ENCODE measurements at places on chromosomes 11 and 22. TPM values are rescaled to one million over a fixed set of nuclear protein-coding genes. Genes with fewer than 3 reads are reported as not detected.

- DNase-seq = no peak
These were observed 43.8 kb upstream of the LYVE1 start for GRCh38 chr11:10611979-10612862.

DNA sequence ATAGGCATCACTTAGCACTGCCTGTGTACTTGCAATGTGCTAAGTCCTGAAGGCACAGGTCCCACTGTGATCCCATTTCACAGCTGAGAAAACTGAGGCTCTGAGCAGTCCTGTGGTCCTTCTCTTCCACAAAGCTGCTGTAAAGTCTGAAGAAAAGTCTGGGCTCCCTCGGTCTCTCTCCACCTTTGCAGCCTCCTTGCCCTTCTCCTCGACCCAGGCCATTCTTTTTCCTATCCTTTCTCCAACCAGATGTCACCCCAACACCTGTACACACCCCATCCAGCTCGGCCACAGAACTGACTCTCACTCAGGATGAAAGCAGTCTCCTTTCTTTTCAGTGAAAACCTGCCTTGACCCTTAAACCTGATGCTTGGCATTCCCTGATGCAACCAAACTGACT lies 42.6 kb upstream of the SYT13 start:
- DNase-seq = no peak

DNA sequence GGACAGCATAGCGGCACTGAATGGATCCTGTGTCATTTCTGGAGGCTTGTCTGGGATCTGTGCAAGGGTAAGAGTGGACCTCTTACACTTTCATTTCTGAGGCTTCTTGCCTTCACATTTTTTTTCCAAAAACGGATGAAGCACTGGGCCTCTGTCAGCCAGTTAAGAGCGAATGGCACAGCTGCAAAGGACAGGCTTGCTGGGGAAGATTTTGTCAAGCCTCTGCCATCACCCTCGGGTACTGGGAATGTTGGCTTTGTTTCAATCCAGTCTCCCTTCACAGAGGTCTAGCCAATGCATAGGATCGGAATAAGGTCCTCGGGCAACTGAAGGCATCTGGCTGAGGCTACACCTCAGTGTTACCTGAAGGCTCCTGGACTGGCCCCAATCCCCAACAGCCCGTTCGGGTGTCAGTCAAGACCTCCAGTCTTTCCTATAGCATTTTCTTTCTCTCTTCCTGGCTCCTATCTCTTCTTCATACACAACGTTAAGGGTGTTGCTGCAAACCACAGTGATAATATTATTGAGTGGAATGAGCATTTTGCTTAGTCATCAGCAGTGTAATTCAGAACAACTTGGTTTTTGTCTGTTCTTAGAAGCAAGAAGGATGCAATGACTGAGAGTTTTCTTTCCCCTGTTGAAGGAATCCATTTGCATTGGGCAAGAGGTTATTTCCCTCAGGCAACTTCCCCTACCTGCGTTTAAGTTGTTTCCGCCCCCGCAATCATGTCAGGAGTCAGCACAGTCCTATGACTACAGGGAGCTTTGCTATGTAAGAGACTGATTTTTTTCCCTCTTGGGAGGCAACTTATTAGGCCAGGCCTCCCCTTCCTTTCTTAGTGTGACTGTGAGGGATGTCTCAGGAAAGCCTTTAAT lies 22.8 kb downstream of the NPAT start:
- DNase-seq = no peak

DNA sequence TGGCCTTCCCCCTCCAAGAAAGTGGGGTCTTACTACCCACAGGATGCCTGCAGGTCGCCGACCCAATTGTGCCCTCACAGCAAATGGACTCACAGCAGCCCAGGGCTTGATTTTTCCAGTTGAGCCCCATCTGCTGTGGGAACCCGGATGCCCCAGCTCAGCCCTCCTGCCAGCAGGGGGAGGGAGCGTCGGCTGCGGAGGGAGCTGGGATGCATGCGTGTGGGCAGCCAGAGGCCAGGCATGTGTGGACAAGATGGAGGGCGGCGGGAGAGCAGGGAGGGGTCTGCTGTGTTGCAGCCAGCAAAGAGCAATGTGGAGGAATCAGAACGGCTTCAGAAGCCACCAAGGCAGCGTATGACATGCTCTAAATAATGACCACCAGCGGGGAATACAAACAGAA lies 41.0 kb upstream of the EIF3D start:
- no peak for DNase-seq

The KLHDC7B gene
- polyA plus RNA-seq = 3.5 TPM

DNA sequence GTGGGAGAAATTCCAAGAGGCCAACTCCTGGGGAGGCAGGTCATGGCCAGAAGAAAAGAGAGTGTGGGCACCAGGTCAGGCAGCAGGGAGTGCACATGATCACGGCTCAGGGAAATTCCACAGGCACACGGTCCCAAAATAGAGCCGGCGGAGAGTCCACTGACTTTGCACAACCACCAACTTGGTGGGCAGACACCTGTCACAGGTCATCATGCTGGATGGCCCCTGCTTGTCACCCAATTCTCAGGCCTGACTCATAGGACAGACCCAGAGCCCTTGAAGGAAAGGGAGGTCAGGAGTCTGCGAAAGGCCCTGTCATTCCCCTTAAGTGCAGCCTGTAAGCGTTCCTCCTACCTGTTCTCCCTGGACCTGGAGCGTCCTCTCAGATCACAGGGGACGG lies 15.8 kb downstream of the APOL2 start:
- no peak for DNase-seq

GRCh38 chr11:8257003-8257664 lies 6.5 kb downstream of the LMO1 start:
- peak; percentile 25 for DNase-seq

- DNase-seq = no peak
These were observed 39.0 kb downstream of the OTOG start for GRCh38 chr11:17585911-17586695.

GRCh38 chr11:28537822-28538221 lies 429.6 kb downstream of the METTL15 start:
- DNase-seq = no peak

The EPS8L2 gene
- 11.6 TPM for polyA plus RNA-seq

- peak; percentile 86 for DNase-seq
These were observed 4.5 kb upstream of the NEFH start for GRCh38 chr22:29475550-29475949.

DNA sequence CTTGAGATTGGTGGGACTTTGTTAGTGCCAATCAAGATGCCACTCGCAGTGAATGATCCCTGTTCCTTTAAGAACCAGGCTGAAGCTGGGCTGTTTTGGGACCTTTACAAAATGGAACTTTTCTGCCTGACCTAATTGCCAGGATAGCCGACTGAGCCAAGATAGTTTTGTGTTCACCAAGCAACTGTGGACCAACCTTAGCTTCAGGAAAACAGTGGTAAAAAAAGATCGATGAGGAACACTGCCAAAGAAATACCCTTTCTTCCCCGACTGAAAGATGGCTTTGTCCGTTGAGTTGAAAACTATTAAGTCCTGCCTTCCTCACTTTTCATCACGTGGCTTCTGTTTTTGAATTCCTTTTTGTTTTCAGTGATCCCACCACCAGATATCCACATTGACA lies 157.9 kb upstream of the SORL1-AS1 start:
- no peak for DNase-seq

DNA sequence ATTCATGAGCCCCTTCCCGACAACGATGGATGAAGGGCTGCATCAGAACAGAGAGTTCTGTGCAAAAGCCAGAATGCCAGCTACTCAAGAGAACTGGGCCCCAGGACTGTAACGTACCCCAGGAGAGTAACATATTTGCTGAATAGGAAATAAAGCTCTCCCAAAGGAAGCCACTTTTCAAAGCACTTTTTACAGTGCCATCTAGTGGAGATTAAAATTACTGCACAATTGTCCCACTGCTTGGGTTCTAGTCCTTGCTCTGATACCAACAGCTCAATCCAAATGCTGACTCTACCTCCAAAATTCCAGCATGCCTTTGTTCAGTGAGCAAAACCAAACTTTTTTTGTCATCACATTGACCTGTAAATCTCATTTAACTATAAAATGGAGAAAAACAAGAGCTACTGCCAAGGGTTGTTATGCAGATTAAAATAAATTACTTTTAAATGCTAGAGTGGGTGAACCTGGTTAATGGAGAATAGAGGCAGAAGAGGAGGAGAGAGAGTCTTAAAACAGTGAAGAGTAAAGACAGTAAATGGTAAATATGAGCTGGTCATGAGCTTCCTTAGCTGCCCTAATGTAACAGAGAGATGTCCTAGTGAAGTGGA lies 87.6 kb upstream of the FSHB start:
- DNase-seq = no peak

GRCh38 chr22:46090631-46091201 lies 59.6 kb upstream of the PPARA start:
- DNase-seq = peak; percentile 35

GRCh38 chr22:30017375-30018223 lies 62.7 kb upstream of the HORMAD2 start:
- DNase-seq = no peak

The DRAP1 gene
- 122 TPM for polyA plus RNA-seq

- DNase-seq = peak; percentile 29
These were observed 12.2 kb upstream of the CYTH4 start for GRCh38 chr22:37269936-37270678.

DNA sequence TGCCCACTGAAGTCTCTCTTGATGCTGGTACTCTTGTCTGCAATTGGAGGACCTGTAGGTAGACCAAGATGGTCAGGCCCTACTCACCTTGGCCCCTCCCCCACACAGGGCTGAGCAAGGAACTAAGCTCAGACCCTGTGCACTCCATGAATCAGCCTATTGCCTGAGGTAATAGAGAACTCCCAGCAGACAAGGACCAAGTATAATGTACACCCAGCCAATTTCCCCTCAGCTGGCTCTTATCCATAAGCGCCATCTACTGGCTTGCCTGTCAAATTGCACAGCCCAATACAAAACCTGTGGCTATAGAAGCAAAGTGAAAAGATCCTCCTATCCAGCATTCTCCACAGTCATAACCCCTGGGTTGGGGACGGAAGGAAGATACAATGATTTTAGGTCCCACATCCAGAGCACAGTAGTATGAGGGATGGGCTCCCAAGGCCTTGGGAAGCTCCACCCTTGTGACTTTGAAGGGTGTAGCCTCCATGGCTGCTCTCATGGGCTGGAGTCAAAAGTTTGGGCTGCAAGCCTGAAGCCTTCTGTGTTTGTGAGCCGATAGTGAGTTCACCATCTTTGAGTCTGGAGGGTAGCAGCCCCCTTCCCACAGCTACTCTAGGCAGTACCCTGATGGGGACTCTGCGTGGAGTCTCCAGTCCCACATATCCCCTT lies 56.0 kb downstream of the GLYATL2 start:
- DNase-seq = no peak

The MRGPRE gene
- not detected for polyA plus RNA-seq

The ZNHIT2 gene
- 19.1 TPM for polyA plus RNA-seq

The NPAS4 gene
- 0.11 TPM for polyA plus RNA-seq

The MGAT3 gene
- 1.3 TPM for polyA plus RNA-seq

DNA sequence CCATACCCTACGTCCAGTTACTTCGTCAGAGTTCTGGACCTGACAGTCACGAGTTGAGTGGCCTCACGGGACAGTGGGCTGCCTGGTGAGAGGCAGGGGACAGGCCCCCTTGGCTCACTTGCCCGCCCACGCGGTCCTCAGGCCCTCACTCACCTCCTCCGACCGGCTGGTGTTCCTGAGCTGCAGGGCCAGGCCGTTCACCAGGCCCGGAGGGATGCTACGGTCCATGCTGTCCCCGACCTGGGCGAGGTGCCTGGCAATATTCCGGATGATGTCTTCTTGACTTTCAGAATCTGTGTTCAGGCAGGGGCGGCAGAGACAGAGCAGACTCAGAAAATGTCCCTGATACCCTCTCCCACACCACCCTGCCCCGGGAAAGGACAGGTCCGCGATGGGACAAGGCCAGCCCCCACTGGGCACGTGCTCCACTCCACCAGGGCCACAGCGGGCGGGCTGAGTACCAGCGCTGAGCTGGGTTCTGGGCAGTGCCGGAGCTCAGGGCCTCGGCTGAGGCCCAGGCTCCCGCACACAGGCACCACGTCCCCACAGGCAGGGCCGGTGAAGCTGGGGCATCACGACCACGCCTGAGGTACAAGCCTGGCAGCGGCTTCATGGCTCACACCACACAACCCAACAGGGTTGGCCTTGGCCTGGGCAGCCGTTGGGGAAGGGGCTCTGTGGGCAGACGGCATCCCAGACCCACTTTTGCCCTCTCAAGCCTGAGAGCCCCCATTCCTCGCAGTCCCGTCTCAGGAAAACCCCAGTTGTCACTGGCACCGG lies 34.9 kb downstream of the BID start:
- no peak for DNase-seq

The EIF3F gene
- 350 TPM for polyA plus RNA-seq

GRCh38 chr11:79807506-79807905 lies 366.7 kb upstream of the TENM4 start:
- DNase-seq = no peak

DNA sequence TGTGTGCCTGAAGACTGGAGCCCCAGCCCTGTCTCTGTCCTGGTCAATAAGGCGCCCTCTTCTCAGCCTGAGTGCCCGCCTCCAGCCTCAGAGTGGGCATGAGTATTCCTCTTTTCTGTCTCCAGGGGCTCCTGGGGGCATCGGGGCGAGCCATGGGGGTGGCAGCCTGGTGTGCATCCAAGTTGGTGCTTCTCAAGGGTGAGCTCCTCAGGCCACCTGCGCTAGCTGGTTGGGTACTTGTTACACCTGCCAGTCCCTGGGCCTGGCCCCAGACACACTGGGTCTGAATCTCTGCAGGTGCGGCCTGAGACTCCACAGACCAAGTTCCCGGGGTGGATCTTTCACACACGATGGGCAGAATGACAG lies 168.6 kb upstream of the B3GAT1 start:
- DNase-seq = no peak

The FADS1 gene
- 3.3 TPM for polyA plus RNA-seq

GRCh38 chr11:73113426-73113825 lies 28.7 kb downstream of the FCHSD2 start:
- no peak for DNase-seq

GRCh38 chr11:62435846-62436660 lies 17.2 kb downstream of the SCGB1A1 start:
- DNase-seq = no peak

DNA sequence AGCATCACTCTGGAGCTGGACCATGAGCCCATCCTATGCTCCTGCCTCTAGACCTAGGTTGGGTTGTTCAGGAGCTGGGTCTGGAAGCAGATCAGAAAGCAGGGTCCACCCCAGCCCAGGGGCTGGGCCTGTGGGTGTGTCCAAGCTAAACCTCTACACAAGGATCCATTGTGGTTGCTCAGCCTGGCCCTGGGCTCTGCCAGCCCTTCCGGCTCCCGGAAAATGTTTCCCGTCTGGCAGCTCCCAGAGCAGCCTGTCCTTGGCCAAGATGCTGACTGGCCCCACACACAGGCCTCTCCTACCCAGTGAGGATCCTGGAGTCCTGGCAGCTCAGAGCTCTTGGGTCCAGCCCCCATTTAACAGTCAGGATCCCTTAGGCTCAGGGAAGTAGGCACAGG lies 35.3 kb upstream of the FCHSD2 start:
- DNase-seq = peak; percentile 88

The DAGLA gene
- 0.27 TPM for polyA plus RNA-seq

The OR4D5 gene
- not detected for polyA plus RNA-seq

GRCh38 chr11:64834723-64835615 lies 9.5 kb downstream of the CDC42BPG start:
- DNase-seq = no peak

DNA sequence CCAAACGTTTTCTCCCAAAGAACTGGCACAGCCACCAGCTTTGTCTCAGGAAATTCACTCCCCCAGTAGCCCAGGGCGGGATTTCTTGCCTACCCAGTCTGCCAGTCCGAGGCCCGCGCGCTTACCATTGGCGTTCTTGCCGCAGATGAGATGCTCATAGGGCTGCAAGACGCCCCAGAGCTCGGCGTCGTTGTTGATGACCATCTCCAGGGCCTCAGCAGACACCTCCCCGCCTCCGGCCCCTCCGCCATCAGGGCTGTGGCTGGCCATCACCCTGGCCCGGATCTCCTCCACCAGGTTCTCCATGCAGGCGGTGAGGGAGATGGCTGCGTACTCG lies 1.3 kb downstream of the ABTB2 start:
- no peak for DNase-seq

The SEPTIN3 gene
- polyA plus RNA-seq = 0.07 TPM

Data from spleen (tissue), 13 donors.